Activated T-helper 1 cell treated with Interleukin-2 at 50 U/mL for 16 hours (primary cell): ENCODE measurements at places on chromosomes 2 and 18.
A peak's percentile ranks its signal among the peaks of the same experiment; 100 is the strongest.

GRCh38 chr2:16161085-16161565, 220.8 kb downstream of the MYCN start:
- DNase-seq, result no peak

- no peak for DNase-seq
Observed at GRCh38 chr2:62738981-62739936, 33.7 kb downstream of the EHBP1 start.

- DNase-seq, result no peak
Observed at GRCh38 chr2:122100346-122100745, 344.9 kb downstream of the TSN start.

DNA sequence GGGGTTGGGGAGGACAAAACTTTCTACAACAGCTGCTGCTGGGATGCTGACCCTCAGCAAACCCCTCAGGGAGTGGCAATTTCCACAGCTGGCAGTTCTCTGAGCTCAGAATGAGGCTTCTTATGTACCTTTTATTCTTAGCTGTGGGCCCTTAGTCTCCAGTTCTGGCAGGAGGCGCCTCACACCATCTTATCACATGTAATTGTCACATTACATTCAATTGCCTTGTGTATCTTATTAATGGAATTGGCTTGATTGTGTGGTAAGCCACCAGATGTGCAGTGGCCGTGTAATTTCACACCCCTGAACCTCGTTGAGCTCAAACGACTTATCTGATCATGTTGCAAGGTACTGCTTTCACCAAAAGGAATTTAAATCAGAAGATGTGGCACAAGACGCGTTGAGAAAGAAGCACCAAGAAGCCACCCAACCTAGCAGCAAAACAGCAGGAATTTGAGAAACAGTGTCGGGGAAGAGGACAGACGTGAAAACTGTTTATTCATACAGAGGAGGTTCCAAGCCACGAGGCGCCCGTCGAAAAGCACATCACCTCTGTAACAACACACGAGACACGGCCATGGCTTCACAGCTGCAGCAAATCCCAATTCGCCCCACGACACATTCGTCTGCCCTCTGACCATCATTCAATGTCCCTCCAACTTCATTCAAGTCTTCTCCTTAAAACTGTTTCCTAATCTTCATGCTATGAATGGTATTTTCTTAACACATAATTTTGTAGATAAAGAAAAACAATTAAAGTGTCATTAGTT, 53.6 kb upstream of the LPIN2 start:
- no peak for DNase-seq

GRCh38 chr18:10032331-10033015, 118.7 kb downstream of the VAPA start:
- no peak for DNase-seq

GRCh38 chr2:70467237-70467636, 86.4 kb downstream of the TGFA start:
- no peak for DNase-seq

DNA sequence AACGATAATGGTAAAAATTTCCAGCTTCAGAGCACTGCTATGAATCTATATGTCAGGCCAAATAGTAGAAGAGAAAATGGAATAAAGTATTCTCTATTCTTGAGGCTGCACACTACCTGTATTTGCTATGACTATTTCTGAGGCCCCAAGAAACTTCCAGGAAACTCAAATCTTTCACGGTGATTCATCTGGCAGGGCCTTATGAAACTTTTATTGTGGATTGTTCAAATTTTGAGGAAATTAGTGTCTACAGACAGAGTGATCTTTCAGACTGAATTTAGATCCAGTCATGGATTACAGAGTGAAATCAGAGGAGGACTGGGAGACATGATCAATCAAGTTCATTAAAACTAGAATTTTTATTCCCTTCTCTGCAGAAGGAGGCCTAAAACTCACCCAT, 4.1 kb upstream of the VSNL1 start:
- no peak for DNase-seq

DNA sequence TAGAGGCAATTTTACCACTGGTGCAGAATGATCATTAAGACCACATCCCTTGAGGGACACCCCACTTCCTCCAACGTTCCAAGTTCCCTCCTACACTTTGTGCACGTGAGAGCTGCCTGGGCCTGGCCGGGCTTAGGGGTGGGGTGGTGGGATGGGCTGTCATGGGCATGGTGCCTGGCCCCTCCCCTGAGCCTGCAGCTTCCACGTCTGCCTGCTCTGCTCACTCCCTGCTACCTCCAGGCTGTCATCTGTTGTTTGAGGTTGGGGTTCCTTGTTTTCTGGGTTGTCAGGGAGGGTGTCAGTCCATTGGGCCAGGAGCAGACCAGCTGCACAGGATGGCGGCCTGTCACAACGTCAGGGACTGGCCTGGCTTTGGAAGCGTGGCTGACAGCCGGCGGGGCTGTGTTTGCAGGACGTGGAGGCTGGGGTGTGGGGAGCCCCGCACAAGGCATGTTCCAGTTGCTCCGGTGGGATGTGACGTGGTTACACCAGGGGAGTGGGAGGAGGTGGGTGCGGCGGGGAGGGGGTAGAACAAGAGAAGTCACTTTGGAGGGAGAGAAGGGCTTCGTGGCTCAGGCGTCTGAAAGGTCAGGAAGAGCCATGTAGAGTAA, 72.3 kb downstream of the RTP5 start:
- DNase-seq, result no peak

DNA sequence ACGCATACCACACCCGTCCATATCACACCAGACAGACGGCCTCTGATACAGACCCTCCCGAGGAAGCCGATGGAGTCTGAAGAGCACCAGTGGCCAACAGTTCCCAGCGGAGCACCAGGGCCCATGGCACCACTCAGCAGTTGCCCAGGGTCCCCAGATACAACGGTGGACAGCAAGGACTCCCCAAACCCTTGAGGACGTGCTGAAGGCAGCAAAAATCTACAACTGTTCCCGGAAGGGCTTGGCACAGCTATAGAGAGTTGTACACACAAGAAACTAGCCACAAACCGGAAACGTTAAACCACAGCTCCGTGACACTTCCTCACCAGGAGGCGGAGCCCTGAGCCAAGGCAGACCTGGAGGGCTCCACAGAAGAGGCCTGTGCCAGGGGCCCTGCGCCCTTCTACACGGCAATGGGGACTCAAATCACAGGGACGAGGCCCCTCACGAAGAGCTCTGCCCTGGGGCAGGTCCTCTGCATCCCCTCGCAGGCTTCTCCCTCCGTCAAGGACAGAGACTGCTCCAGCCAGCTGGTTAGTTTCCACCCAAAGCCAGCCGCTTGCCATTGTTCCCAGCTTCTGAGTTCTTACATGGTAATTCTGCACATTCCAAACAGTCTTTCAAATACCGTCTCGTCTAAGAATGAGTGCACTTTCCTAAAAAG, 133.4 kb downstream of the HDAC4 start:
- peak; percentile 84 for DNase-seq

GRCh38 chr18:55477860-55478581, 110.0 kb downstream of the TCF4 start:
- no peak for DNase-seq

DNA sequence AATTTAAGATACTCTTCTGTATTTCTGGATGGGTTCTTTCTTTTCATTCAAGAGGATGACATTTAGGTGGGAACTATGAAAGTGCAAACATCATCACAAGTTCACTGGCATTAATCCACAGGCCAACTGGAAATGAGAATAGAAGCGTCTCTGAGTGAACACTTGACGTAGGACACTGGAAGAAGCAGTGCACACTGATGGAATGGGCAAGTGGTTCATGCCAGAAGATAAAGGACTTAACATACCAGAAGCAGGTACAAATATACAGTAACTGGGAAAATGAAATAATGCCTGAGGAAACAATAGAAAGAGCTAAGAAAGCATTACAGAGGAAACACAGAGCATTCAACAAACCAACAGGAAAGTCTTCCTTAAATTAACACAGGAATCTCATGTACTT, 120.9 kb upstream of the CCDC195 start:
- no peak for DNase-seq

DNA sequence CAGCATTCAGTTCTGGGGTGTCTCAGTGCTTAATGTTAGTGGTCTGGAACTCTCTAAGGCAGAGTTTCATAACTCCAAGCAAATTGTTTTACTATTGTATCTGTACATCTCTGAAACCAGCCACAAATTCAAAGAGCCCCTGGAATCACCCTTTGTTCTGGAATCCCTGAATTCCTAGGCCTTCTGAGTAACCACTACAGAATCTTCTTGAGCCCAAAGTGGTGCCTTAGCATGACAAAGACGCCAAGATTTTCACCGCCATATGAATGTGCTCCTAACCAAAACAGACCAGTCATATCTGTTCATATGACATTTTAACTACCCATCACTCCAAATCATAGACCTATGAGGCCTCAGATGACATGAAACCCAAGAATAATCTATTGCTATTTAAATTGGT, 668.1 kb downstream of the EPHA4 start:
- DNase-seq, result no peak

DNA sequence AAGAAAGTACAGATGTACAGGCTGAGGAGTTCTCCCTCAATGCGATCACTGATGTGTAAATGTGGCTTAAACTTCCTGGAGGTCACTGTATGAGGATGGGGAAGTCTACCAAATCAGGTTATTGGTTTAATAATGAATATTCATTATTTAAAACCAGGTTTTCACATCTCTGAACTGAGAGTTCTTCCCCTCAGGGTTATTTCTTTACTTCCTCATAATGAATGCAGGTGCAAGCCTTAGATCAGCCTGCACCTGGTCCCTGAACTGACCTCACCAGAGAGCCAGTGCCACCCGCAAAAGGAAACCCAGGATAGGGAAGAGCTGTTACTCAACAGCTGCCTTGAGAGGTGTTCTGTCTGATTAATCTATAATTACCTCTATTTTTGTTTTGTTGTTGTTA, 369.0 kb downstream of the EPHA4 start:
- DNase-seq, result no peak

- no peak for DNase-seq
Observed at GRCh38 chr2:231399046-231399852, 3.7 kb downstream of the B3GNT7 start.

DNA sequence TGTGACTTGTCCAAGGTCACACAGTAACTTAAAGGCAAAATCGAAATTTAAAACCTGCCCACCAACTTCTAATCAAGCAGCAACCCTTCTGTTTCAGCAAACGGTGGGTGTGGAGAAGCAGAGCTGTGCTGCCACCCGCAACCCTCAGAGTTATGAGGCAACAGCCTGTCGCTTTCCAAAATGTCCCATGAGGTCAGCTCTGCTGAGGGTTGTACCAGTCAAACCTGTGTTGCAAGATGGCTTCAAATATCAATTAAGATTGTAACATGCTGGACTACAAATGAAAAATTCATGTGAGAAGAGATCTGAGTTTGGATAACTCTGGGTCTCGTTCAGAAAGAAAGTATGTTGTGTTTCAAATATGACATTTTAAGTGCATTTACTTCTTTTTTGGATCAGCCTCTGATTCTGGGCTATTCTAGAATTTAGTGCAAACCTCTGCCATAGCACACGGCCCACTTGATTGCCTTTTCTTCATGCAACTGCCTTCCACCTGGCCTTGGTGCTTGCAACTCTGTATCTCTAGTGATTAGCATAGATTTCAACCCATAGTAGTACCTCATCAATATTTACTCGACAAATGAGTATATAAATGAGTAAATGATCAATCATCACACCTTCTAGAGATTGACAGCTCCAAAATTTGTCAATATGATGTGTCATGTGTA, 69.3 kb downstream of the TIMM21 start:
- no peak for DNase-seq

GRCh38 chr18:13630716-13631268, 95.6 kb downstream of the FAM210A start:
- DNase-seq, result no peak
